ENCODE measurements at places on chromosomes 2 and 18.

- DNase-seq: no peak
These were observed 93.8 kb downstream of the ROCK2 start for GRCh38 chr2:11250400-11251196.

- DNase-seq: no peak
These were observed 1.0 kb upstream of the FAHD2A start for GRCh38 chr2:95401480-95401879.

GRCh38 chr2:142650601-142651000 is 226.9 kb upstream of the KYNU start:
- no peak for DNase-seq

DNA sequence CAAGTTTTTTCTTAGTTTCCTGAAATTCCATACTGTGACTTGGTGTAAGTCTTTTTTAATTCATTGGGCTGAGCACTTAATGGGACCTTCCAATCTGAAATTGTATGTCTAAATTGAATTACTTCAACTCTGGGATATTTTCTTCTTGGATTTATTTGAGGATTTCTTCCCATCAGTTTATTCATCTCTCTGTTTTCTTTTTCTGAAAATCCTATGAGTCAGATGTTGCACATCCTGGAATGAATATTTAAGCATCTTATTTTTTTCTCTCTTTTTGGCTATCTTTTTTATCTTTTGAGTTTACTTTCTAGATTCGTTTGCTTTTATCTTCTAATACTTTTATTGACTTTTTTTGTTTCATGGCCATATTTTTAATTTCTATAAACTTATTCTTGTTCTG is 55.4 kb upstream of the ACYP2 start:
- no peak for DNase-seq

DNA sequence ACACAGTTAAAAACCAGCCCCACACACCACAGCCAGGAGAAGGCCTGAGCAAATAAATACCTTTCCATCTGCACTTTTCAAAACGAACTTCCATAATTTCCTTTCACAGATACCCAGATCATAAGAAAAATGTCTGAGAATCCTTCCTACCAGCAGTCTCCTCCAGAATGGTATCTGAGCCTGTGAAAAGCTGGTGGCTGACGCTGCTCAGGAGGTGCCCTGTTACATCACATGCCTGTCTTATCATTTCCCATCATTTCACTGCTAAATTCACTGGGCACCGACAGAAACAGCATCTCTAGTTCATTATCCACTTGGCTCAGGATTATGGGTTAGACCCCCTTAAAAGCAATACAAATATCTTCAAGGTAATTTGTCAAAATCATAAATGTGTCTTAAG is 4.4 kb downstream of the CRACDL start:
- DNase-seq: no peak

DNA sequence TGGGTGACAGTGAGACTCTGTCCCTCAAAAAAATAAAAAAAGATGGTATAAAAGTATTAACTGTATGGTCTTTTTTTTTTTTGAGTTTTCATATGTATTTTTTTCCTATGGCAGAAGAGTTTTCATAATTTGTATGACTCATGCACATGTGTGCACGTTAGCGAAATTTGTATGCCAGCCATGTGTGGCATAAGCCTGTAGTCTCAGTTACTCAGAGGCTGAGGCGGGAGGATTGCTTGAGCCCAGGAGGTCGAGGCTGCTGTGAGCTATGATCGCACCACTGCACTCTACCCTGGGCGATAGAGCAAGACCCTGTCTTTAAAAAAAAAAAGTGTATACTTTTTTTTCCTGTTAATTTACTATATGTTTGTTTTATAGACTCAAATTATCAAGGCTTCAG is 160.8 kb downstream of the TGIF1 start:
- DNase-seq: no peak

DNA sequence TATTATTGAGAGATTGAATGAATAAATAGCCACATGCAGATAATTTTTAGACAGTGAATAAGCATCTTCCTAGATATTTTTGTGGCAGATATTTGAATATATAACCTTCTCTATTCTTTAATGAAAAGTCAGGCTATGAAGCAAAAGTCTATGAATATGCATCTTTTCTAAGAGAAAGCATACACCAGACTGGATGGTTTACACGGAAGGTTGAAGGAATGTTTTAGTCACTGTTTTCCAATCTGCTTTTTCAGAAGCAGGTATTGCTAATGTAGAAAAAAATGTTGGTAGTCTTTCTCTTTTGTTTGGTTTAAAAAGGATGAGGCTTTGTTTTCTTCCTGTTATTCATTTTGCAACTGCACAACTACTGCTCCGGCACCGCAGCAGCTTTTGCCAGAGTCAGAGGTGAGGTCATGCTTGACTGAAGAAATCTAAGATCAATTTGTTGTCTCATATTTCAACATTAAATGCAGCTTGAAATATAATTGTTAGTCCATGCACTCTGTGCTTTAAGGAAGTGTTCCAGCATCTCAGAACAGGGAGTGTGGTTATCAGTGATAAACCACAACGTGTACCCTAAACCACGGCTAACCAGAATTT is 1540.8 kb upstream of the PIK3C3 start:
- DNase-seq: no peak

DNA sequence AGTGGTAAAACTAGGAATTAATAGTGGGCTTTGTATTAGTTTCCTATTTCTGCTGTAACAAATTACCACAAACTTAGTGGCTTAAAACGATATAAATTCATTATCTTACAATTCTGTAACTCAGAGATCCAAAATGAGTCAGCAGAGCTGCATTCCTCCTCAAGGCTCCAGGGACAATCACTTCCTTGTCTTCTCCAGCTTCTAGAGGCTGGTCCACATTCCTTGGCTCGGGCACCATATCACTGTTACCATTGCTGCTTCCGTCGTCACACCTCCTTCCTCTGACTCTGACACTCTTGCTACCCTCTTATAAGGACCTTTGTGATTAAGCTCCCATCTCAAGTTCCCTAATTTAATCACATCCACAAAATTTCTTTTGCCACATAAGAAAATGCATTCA is 567.8 kb upstream of the KLHL29 start:
- no peak for DNase-seq

DNA sequence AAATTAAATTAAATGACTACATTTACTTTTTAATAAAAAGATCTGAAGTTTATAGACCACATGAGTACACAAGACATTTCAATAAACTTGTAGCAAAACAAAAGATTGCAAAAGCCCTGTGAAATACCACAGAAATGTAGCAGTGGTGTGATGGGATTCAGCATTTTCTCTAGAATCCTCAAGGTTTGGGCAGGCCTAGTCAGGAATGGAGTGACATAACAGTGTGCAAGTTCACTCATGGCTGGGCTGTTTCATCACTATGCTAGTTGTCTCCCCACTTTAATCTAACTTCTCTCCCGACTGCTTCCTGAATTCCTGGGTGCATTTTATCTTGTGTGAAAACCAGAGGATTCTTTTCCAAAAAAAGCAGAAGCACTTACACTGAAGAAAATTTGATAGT is 1089.9 kb upstream of the DDX18 start:
- DNase-seq: no peak

- no peak for DNase-seq
These were observed 12.5 kb upstream of the WDSUB1 start for GRCh38 chr2:159298967-159299366.

DNA sequence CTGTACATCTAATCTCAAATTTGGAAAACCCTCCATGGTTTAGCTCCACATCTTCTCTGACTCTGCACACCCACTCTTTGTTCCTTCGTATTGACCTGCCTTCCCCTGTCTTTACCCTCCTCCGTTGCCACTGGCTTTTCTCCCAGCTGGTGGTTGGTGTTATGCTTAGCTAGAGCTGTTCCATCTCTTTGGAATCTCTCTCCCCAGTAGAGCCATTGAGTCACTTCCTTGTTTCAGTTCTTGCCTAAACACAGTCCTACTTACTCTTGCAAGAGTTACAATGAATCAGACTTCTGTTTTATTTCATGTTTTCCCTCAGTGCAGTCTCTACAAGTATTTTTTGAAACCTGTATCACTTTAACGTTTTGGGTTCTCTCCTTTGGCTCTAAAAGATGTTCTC is 263.9 kb downstream of the LTBP1 start:
- DNase-seq: no peak
